CD4-positive, alpha-beta T cell treated with Interleukin-15 for 4 hours (primary cell): ENCODE measurements at places on chromosomes 4 and X.

GRCh38 chrX:69066021-69066757, 99.1 kb downstream of the PJA1 start:
- DNase-seq: no peak

DNA sequence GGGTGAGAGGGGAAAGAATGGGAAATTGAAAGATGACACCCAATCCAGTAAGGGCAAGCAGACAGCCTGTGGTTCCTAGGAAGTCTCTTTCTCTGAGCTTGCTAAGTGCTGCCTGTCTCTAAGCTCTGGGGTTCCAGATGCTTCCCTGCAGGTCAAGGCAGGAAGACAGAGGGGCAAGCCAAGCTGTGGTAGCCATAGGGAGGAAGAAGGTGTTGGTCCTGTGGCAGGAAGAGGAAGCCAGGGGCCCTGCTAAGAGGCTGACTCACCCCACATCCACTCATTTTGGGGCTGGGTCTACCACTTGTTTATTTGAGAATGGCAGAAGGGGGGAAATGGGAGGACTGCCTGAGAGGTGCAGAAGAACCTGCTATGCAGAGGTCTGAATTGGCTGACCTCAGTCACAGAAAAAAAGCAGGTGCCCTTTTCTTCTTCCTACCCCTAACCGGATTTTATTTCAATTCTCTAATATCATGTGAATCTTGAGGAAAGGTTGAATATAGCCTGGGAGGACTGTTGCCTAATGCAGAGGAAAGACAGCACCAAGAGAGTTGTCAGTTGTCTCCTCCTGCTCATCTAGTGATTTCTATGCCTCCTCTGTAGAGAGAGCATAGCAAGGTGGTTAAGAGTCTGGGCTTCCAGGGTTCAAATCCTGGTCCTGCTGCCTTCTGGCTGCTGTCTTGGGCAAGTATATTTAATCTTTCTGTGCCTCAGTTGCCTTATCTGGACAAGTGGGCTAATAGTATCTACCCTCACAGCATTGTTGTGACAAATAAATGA, 27.4 kb downstream of the HOPX start:
- peak; percentile 43 for DNase-seq

DNA sequence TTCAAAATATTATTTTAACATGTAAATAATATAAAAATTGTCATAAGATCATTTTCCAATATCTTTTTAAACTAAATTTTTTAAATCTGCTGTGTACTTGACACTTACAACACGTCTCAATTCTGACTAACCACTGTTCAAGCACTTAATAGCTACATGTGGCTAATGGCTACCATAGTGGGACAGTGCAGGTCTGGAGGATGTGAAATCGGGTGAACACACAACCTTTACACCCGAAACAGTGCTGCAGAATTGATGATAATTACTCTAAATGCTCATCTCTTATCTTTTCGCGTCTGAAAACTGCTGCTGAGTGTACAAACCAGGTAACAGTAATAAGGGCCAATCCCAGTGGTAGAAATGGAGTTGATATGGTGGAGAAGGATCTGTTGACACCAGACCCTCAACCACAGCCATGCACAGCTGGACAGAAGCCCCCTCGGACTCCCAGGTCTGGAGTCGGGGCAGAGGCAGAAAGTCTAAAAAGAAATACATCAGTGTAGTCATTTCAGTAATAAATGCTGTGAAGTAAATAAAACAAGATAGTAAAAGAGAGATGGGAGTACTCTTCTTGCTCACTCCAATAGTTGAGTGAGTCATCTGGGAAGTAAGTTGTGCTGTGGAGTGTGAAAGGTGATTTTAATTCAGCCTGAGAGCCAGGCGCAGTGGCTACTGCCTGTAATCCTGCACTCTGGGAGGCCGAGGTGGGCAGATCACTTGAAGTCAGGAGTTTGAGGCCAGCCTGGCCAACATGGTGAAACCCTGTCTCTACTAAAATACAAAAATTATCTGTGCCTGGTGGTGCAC, 150.0 kb downstream of the CBR4 start:
- DNase-seq: no peak

GRCh38 chrX:34656842-34657725, at the start of gene TMEM47:
TMEM47 (minus strand) TSS chrX:34657285; CDS start chrX:34657029, 256 bp downstream.
- DNase-seq: no peak

GRCh38 chrX:65034292-65034667, 58.0 kb upstream of the ZC4H2 start:
- no peak for DNase-seq

- DNase-seq: no peak
Observed at GRCh38 chr4:137427411-137427810, 104.9 kb downstream of the PCDH18 start.

GRCh38 chr4:78478523-78478922, 73.0 kb upstream of the ANXA3 start:
- no peak for DNase-seq

DNA sequence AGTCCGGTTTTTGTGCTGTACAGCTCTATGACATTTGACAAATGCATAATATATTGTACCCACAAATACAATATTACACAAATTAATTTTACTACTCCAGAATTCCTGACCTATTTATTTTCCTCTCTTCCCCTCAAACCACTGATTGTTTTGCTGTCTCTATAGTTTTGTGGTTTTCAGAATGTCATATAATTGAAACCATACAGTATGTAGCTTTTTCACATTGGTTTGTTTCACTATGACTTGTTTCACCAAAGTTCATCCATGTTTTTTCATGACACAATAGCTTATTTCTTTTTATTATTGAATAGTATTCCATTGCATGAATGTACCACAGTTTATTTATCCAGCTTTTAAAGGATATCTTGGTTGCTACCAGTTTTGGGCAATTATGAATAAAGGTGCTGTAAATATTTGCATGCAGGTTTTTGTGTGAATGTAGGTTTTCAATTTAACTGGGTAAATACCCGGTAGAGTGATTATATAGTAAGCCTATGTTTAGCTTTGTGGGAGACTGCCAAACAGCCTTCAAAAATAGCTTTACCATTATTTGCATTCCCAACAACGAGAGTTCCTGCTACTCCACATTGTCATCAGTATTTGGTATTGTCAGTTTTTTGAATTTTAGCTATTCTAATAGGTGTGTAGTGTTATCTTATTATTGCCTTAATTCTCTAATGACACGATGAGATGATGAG, 25.9 kb downstream of the RNF175 start:
- no peak for DNase-seq

GRCh38 chr4:53014881-53015280, 152.8 kb downstream of the RASL11B start:
- no peak for DNase-seq

GRCh38 chr4:127783026-127783769, 1.1 kb downstream of the HSPA4L start:
- DNase-seq: no peak

GRCh38 chrX:119062750-119063374, 9.9 kb upstream of the CT47C1 start:
- no peak for DNase-seq

DNA sequence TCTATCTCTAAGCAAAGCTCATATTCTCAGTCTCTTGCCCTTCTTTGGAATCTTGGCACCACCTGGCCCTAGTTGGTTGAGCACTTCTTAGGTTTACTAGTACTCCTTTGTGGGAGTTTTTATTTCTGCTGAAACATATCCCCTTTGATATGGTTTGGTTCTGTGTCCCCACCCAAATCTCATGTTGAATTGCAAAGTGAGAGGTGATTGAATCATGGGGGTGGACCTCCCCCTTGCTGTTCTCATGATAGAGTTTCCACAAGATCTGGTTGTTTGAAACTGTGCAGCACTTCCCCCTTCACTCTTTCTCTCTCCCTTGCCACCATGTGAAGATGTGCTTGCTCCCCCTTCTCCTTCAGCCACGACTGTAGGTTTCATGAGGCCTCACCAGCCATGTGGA, 22.2 kb upstream of the SYNPO2 start:
- no peak for DNase-seq

- no peak for DNase-seq
Observed at GRCh38 chr4:101695176-101695575, 95.4 kb upstream of the BANK1 start.

- no peak for DNase-seq
Observed at GRCh38 chr4:144970597-144970996, 127.4 kb downstream of the ANAPC10 start.

GRCh38 chr4:120801137-120801758, 121.3 kb downstream of the PRDM5 start:
- DNase-seq: no peak
